Cortex of kidney (tissue), 1 donor: ENCODE measurements at places on chromosomes 7 and 10.

DNA sequence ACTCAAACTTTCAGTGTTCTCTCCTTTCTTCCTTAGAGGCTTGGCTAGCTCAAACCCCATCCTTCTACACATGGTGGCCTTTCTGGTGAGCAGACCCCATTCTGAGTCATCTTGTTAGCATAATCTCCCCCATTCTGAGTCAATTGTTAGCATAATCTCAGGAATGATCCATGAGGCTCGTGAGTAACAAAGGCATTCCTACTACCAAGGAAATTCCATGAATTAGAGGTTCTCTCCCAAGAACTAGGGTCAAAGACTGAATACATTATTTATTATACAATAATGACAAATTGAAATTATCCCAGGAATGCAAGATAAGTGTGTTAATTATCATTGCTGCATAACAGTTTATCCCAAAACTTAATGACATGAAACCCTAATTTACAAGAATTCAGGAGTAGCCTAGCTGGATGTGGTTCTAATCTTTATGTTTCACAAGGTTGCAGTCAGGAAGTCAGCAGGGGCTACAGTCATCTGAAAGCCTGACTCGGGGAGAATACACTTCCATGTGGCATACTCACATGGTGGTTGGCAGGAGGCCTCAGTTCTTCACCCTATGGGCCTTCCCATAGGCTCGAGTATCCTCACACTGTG, 100.2 kb downstream of the MMRN2 start:
- DNase-seq: no peak

- DNase-seq: no peak
Observed at GRCh38 chr7:151243045-151243349, 5.5 kb downstream of the SMARCD3 start.

DNA sequence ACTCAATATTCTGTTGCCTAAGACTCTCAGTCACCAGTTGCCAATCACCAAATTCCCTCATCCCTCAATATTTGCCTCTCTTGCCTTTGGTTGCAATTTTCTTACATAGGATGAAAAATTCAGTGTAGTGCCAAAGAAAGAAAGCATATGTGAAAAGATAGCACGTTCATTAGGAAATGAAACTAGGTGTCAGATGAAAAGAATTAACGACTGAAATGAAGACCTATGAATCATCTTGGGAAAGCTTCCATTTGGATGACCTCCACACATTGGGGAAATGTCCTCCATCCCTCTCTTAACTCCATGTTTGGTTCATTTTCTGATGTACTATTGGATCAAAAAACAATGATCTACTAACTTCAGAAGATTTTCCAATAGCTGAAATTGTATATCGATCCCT, 145.1 kb upstream of the MEOX2 start:
- no peak for DNase-seq

DNA sequence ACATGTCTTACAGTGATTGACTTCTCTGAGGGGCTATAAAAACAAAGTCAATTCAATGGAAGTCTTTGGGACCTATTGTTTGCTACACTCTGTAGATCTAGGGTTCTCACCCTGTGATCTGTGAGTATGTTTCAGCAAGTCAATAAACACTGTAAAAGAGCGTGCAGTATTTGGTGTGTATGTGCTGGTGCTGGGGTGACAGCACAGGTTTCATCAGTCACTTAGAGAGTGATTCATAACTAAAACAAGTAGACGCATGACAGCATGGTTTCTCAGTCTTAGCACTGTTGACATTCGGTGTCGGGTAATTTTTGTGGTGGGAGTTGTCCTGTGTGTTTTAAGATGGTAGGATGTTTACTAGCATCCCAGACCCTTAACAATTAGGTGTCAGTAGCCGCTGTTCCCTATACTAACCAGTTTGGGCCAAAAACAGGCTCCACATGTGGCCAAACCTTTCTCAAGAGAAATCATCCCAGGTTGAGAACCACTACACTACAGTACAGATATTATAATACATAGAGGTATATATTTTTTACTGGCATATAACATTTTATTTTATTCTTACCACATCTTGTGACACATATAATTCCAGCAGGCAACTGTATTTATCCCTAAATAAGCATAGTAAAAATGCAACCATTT, 411.8 kb downstream of the ARL4A start:
- DNase-seq: no peak

- no peak for DNase-seq
Observed at GRCh38 chr7:12731214-12731656, 43.8 kb downstream of the ARL4A start.

GRCh38 chr10:88531392-88532052, 51.6 kb downstream of the RNLS start:
- DNase-seq: no peak

DNA sequence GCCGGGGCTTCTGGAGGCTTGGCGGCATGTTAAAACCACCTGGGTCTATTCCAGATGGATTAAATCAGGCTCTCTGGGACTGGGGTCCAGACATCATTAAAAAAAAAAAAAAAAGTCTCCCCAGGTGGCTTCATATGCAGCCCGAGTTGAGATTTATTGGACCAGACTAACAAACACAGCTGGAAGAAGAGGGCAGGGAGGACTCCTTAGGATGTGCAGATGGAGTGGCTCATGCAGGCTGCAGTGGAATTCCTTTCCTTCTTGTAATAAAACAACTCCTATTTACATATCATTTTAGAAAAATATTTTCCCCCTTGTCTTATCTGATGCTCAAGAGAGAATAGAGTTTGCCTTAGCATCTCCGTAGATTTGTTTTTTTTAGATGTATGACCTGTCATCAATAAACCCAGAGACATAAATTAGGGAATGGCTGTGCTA, 238.1 kb downstream of the CAMK1D start:
- no peak for DNase-seq

DNA sequence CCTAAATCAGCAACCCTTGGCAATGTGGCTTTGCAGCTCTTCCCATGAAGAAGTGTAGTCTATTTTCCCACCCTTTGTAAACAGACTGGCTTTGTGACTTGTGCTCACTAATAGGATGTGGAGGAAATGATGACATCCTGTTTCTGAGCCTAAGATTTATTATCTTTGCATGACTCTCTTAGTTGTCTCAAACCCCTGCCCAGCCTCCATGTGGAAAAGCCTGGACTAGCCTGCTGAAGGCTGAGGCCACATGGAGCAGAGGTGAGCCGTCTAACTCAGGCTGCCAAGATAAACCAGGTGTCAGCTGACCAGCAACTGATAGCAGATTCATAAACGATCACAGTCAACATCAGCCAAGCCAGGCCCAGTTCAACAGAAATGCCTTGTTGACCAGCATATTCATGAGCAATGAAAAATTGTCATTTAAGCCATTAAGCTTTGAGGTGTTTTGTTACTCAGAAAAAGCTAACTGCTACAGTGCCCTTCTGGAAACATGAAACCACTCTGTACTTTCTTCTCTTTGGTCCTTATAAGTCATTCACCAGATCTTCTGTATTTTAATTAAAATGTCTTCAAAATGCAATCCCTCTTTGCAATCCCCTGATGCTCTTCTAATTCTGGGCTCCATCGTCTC, 586.3 kb upstream of the ANKRD30A start:
- DNase-seq: no peak

DNA sequence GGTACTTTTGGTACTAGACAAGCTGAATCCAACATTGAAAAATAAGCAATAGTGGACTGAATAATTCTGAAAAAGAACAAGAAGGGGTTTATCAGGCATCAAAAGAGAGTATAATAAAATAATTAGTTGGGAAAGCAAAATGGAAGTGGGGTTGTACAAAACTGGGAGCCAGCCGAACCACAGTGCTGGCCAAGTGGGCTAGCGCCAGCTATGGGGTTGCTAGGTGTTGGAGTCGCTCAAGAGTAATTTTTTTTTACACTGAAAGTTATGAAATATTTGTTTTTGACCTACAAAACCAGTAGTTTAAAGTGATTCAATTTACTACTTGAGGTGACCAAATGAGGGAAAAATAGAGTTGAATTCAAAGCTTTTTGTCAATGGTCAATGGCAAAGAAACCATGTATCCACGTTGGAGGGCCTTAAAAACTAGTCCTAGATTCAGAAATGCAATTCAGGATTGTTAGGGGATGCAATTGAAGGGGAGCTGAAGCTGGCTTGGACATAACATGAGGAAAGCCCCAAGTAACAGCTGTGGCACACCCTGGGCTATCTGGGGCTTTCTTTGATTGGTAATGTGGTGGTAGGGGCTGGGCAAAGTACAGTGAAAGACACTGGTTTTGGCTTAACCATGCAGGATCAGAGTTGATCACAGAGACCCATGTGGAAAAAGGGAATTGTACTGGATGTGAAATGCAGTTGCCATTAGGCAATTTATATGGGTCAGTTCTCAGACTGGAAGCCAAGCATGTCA, 28.3 kb upstream of the MSMB start:
- DNase-seq: no peak

- no peak for DNase-seq
Observed at GRCh38 chr7:27149842-27150567, 2.4 kb downstream of the HOXA3 start.

DNA sequence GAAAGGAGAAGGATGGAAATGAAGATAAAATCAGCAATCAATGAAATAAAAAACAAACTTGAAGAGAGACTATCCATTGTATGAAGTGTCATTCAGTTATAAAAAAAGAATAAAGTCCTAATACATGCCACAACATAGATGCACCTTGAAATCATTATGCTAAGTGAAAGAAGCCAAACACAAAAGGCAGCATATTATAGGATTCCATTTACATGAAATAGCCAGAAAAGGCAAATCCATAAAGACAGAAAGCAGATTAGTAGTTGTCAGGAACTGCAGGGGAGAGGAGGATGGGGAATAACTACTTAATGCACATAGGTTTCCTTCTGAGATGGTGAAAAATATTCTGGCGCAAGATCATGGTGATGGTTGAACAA, 6.6 kb upstream of the PON1 start:
- no peak for DNase-seq

- no peak for DNase-seq
Observed at GRCh38 chr10:122126763-122127659, 138.0 kb downstream of the TACC2 start.

GRCh38 chr10:54368984-54369383, 432.0 kb downstream of the PCDH15 start:
- DNase-seq: no peak

GRCh38 chr7:43077285-43077684, 35.2 kb upstream of the HECW1 start:
- no peak for DNase-seq

DNA sequence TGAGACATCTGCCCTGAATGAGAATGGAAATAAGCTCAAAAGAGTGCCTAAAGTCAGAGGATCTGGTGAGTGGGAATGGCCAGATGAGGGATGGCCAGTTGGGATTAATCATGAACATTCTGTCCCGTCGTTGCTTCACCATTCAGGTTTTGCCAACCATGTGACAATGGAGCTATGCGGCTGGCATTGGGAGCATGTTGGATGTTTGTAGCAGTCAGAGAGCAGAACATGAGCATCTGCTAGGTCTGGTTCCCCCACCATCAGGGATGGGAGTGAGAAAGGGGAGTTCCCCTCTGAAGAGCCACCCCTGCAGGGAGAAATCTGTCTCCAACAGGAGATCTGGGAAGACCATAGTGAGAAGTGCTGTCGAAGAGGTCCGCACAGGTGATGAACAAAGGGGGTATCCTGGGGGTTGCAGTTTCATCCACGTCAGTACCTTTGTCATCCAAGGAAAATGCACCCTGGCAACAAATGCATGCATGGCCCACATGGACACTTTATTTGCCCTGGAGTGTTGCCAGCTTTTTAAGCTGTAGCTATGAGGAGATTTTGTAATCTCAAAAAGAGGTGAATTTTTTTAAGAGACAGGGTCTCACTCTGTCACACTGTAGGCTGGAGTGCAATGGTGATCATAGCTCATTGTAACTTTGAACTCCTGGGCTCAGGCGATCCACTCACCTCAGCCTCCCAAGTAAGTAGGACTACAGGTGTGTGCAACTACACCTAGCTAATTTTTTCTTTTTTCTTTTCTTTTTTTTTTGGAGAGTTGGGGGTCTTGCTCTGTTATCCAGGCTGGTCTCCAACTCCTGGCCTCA, 190.2 kb downstream of the CAMK1D start:
- no peak for DNase-seq

- DNase-seq: no peak
Observed at GRCh38 chr10:61669849-61670248, 7.1 kb downstream of the CABCOCO1 start.

DNA sequence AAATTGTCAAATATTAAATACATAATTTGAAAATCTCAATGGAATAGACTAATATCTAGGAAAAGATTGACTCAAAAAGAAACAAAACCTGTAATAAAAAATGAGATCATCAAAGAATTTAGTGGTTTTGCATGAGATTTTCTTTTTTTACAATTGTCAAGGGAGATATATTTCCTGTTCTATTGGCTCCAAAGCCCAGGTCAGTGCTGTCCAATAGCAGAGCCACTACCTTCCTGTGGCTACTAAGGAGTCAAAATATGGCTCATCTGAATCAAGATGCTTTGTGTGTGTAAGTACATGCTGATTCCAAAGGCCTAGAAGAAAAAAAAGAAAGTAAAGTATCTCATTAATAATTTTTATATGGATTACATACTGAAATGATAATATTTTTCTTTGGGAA, 191.9 kb downstream of the C7orf25 start:
- DNase-seq: no peak

GRCh38 chr7:129279757-129280156, 54.9 kb downstream of the AHCYL2 start:
- no peak for DNase-seq

DNA sequence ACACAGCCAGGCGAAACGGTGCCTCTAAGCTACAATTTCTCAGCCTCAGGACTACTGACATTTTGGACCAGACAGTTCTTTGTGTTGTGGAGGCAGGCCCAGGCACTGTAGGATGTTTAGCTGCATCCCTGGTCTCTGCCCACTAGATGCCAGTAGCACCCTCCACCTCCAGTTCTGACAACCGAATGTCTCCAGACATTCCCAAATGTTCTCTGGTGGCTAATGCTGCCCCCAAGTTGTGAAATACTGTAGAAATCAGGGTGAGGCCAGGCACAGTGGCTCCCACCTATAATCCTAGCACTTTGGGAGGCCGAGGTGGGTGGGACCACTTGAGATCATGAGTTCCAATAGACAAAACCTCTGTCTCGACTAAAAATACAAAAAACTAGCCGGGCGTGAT, 18.2 kb downstream of the HNRNPF start:
- DNase-seq: no peak

GRCh38 chr10:69465457-69466157, 14.3 kb downstream of the TSPAN15 start:
- DNase-seq: no peak

GRCh38 chr10:43254881-43255633, 11.8 kb downstream of the RASGEF1A start:
- no peak for DNase-seq

DNA sequence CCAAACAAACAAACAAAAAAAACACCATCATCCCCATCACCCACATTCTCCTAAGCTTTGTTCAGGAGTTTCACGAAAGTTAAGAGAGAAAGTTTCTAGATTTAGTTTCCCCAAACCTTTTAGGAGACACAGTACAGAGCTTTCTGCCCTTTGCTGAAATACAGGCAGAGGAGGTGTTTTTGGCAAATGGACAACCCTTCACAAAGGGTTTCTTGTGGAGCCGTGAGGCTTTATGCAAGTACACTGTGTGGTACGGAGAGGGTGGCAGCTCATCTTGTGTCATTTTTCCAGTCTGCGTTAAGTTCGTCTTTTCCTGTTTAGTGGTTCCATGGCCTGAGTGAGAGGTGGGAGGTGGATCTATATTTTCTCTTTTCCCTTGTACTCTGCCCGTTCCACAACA, 215.5 kb upstream of the PRKCQ start:
- no peak for DNase-seq

- DNase-seq: no peak
Observed at GRCh38 chr7:42342381-42342780, 105.4 kb upstream of the GLI3 start.
